Activated CD4-positive, CD25-positive, alpha-beta regulatory T cell (primary cell): ENCODE measurements at places on chromosomes 7 and 10.

- DNase-seq, result no peak
Observed at GRCh38 chr7:102036958-102037357, 219.5 kb downstream of the CUX1 start.

DNA sequence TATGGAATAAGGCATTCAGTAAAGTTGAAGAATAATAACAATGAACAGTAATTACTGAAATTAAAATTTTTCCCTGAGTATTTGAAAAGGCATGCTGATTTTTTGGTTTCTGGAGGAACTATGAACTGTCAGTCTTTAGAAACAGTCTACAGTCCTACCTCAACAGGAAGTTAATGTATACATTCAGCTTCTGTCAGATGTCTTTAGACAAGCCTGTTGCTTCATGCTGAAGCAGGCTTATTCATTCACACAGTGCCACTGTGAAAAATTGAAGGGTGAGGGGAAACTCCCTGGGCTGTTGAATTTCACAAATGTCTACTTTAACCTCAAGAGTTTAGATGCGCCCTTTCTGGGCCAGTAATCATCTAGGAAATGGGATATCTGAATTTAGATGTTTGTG is 3.5 kb downstream of the NRF1 start:
- DNase-seq, result no peak

DNA sequence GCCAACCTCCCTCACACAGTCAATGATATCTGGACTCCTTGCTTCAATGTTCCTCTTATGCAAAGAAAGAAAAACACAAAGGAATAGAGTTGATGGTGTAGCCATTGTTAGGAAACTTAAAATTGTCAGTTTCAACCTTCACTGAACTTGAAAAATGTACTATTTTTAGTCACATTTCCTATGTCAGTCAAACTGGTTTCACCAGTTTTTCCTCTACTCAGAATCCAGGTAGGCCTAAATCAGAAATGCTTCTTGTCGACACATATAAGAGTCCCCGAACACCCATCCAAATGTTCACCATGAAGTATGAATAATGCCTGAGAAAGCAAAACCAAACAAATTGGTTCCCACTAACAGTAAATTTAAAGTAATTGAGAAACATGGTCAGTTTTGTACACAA is 42.4 kb upstream of the ZMYND11 start:
- DNase-seq, result no peak

DNA sequence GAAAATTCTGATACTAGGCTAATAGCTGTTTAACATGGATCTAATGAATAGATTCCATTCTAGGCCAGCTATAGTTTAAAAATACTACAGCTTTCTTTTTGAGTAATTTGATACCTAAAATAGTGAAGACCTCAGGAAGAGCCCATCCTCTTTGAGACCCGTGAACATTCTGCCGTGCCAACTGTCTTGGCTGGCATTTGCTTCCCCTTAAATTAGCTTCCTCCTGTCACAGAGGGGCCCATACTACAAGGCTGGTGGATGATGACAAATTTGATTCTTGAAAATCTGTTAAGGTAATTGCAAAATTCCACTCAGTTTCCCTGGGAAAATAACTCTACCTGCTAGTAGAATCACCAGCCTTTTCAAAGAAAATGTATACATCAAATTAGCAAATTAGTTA is 385.0 kb downstream of the DPP6 start:
- DNase-seq, result no peak

DNA sequence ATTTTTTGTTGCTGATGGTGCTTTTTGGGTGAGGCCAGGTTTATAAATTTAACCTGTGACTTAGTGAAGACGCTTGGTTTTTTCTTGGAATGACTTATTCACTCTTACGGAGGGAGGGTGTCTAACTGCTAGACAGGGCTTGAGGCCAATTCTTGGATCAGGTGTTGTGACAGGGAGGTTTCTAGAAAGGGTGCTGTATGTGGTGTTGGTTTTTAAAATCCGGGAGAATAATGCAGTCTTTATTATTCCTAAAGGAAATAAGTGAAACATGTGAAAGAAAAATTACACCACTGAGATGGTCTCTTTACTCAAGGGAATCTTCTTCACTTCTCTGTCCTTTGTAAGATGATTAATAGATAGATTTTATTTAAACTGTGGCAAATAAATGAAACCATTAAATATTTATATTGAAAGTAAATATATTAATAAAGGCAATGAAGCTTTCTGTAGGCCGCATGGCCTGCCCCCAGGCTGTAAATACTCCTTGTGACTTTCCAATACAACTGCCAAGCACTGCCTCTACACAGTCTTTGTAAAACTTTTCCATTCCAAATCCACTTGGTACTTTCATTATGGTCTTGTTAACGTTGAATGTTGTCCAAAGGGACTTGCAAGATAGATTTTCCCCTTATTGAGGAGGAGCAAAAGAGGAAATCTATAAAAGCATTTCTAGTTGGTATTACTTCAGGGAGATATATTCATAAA is 323.1 kb downstream of the SUGCT start:
- no peak for DNase-seq

DNA sequence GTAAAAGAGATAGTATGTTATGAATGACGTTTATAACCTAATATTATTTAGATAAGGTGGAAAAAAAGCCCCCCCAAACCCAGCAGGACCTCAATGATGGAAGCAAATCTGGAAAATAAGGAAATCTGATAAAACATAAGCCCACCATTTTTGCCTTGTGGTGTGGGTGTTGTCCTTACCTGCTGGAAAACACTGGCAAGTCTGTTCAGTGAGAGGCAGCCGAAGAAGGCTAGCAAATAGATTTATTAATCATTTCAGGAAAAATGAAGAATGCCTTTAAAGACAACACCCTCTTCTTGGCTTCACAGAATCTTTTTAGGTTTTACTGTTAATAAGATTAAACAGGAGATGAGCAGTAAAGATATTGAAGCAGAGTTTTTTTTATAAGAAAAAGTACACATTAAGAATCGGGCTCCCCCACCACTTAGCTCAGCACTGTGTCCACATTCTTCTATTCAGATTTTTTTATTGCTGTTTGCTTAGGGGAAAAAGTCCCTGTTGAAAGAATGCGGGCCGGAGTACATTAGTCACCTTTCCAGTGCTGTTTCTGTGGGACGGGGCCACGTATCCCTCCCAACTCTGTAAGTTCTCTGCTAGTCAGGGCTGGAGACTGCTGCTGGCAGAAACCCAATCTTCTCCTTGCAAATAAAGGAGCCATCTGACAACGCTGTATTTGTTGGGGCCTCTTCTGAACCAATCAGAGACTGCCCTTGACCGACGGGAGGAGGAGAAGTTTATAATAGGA is 104.1 kb downstream of the EVX1 start:
- DNase-seq, result no peak

- DNase-seq, result no peak
Observed at GRCh38 chr7:71710442-71710841, 578.5 kb downstream of the GALNT17 start.

DNA sequence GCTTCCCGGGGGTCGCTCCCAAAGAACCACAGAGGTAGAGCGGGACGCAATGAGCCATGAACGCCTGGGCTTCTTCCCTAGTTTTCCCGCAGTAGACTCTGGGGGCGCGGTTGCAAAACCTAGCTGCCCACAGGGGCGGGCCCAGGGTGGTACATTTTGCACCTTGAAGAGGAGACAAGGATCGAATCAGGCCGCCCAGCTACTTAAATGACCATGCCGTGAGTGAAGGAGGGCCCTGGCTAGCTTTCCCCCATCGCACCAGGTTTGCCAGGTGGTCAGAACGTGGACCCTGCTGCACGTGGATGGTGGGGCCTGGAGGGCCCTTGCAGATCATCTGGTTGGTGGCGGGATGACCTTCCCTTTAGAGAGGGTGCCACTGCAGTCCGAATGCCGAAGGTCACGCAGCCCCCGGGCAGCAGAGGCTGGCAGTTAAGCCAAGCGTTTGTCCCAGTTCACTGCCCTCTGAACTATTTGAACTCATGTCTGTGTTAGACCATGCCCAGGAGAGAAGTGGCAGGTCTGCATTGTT is 604 bp upstream of the SHTN1 start:
- no peak for DNase-seq

GRCh38 chr10:132946311-132946710 is 3.9 kb upstream of the CFAP46 start:
- no peak for DNase-seq

- DNase-seq, result no peak
Observed at GRCh38 chr7:155700847-155701246, 56.4 kb downstream of the RBM33 start.

DNA sequence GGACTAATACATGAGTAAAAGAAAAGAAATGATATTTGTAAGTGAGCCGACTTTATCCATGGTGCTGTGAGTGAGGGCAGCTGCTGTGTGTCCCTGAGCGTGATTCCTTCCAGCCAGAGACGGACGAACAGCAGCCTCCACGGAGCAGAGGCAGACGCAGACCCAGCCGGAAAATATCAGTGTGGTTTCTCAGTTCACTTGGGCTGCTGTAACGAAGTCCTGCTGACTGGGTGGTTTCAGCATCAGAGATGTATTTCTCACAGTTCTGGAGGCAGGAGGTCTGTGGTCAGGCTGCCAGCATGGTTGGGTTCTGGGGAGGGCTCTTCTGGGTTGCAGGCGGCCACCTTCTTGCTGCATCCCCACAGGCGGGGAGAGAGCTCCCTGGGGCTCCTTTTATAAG is 375.6 kb downstream of the GLRX3 start:
- DNase-seq, result no peak

GRCh38 chr7:128442356-128442755 is 13.3 kb upstream of the HILPDA start:
- DNase-seq, result no peak

DNA sequence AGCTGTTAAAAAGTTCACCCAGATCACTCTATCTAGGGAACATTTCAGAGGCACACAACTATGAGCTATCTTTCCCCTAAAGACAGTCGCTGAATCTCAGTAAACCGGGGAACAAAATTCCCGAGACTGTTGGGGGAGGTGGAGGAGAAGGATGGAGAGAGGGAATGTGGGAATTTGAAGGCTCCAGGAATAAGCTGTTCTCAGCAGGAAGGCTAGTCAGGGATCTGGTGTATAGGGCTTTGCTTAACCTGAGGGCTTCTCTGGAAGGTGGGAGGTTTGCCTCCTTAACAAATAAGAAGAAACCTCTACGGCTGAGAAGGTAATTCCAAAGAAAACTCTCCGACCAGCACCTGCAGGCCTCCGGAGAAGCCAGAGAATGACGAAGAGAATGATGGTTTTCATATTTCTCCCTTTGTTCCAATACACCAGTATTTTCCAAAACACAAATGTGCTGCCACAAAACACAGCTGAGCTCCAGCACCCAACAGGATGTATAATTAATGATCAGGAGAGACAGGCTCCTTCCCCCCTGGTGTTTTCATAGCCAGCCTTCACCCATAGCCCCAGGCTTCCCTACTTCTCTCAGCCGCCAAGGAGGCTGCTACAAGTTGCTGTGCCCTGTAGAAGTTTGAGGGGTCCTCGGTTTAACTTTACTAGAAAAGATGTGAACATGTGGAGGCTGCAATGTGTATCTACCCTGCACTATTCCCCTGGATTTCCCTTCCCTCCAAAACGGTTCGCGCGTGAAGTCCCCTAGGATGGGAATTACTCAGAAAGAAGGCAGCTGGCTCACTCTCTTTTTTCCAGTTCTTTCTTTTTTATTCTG is 2.0 kb downstream of the KCNMA1 start:
- no peak for DNase-seq

DNA sequence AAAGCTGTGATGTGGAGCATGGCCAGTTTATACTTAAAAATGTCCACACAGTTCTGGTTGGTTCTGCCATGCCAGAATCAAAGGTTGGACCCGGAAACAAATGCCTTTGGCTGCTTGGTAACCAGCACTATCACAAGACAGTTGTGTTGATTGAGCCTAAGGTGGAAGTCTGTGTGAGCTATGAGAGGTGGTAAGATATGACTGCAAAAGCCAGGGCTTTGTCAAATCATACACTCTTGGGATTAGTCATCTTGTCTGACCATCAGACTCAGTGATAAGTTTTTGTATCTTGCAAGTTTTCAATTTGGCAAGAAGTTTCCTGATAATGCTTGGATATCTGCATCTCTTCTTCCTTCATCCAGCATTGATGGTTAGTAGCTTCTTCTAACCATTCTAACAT is 35.5 kb downstream of the GPR141 start:
- DNase-seq, result no peak

DNA sequence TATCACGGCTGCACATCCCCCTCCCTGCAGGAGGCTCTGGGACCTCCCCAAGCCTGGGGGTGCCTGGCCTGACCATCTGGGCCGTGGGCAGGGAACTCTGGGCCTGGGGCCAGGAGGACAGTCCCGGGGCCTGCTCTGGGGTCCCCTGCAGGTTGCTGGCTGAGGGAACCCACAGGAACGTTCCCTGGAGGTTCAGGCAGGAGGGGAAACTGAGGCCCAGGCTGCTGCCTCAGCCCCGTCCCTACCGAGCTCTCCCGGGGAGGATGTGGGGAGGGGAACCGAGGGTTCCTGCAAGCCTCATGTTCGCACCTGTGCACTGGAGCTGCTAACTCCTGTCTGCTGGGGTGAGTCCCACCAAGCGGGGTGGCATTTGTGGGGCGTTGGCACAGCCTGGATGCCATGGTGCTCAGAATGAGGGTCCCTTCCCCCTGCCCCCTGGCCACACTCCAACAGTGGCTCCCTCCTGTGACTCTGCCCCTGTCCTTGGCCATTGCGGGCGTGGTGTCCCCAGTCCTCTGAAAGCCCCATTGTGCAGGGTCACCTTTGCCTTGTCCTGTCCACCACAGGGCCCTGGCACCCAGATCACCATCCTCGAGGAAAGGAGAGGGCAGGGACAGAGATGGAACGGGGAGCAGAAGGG is 9.4 kb downstream of the ELFN1 start:
- no peak for DNase-seq

- no peak for DNase-seq
Observed at GRCh38 chr10:17387861-17388503, 66.4 kb downstream of the ST8SIA6 start.

DNA sequence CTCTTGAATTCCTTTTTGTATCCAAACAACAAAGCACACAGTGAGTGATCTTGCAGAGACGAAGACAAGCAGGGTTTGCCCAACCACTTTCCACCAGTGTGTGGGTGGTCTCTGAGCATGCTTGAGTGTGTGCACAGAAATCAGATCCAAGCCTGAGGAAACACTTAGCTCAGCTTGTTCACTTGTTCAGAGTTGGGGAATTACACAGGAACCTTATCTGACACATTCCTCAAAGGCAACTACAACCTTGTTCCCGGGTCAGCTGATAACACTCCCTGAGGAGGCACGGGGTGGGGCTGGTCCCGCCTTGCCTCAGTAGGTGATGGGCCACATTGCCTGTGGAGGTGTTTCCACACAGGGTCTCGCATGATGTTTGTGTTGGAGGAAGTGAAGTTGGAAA is 216.9 kb downstream of the DYNC1I1 start:
- DNase-seq, result no peak

DNA sequence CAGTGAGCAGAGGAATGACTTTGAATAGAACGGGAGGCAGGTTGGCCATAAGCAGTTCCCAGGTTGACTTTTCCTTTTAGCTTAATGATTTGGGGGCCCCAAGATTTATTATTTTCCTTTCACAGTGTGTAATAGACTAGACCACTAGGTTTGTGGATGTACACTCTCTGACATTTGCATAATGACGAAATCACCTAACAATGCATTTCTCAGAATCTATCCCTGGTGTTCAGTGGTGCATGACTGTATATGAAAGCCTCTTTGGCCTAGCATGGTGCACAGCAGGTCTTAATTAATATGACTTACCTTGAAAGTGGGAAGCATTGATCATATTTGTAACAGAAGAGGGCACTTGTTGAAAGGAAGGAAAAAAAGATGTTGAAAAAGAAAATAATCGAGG is 761.9 kb downstream of the TYW1 start:
- no peak for DNase-seq

GRCh38 chr7:99605527-99605926 is 7.5 kb downstream of the TMEM225B start:
- no peak for DNase-seq
